Stimulated activated CD8-positive, alpha-beta memory T cell treated with anti-CD3 and anti-CD28 coated beads, Interleukin-2, amount 100 ng/mL, for 48 hours (primary cell): ENCODE measurements at places on chromosomes 5 and 9.
A peak's percentile ranks its signal among the peaks of the same experiment; 100 is the strongest.

DNA sequence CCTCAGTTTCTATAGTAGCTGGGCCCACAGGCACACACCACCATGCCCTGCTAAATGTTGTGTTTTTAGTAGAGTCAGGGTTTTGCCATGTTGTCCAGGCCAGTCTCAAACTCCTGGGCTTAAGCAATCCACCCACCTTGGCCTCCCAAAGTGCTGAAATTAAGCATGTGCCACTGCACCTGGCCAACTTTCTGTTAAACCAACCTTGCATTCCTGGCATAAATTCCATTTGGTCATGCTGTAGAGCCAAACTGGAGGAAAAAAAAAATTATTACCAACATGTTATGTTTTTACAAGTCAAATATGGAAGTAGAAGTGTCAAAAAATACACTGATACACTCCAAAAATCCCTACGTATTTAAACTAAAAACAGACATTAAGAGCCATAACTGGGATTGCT lies 54.1 kb downstream of the ERMP1 start:
- DNase-seq = no peak

DNA sequence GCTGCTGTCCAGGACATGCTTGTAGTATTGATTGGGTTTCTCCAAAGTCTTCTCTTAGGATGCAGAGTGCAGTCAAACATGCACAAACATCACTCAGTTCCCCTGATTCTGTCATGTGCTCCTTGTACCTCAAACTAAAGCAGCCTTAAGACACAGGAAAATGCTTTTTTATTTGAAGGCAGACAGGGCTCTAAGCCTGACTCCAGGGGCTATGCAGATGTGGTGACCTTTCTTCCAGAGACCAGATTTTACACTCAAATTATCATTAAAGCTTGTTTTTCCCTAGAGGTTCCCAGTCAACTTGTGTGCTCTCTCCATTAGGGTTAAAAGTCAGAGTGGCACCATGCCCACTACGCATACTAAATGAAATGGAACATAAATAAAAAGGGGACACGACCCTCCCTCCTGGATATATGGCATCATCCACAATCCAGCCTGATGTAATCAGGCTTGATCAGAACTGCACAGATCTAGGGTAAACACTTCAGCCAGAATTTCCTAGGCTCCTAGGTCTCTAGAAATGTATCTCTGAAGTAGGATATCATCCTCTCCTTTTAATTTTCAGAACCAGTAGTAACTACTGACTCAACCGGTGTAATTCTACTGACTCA lies 771.1 kb downstream of the NR2F1-AS1 start:
- DNase-seq = no peak

DNA sequence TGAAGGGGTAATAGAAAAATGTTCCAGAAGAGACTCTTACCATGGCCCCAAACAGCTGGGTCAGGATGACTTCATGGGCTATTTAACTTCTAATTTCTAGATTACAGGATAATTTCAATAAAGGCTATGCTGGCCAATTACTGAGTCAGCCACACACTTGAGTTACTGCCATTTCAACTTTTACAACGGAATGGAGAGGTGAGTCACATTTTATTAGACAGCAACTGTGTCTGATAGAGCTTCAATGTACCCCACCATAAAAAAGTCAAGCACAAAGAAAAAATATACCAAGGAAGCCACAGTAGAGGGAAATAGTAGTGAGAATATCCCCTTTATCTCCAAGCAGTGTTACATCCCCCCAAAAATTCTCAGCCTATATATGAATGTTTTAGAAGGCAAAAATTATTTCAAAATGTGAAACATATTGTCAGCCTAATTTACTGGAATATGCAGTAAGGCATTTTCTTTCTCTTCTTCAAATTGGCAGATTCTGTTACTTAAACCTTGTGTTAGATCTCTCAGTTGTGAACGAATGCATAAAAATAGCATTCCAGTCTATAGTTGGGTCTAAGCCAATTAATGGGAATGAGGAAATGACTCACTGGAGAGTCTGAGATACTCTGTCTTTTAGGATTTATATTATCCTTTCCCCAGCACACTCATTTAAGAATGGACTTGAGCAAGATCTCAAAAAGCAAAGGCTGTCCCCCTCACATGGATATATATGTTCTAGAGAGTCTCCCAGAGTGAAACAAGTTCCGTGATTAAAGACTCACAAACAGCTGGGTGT lies 47.1 kb upstream of the RAI14 start:
- no peak for DNase-seq

- DNase-seq = peak; percentile 33
Measured at GRCh38 chr5:141848744-141849414, 29.3 kb downstream of the PCDH1 start.

GRCh38 chr5:142655339-142656267 lies 30.3 kb downstream of the FGF1 start:
- DNase-seq = peak; percentile 68

- DNase-seq = no peak
Measured at GRCh38 chr5:181133610-181134231, 2.8 kb upstream of the OR2V1 start.

DNA sequence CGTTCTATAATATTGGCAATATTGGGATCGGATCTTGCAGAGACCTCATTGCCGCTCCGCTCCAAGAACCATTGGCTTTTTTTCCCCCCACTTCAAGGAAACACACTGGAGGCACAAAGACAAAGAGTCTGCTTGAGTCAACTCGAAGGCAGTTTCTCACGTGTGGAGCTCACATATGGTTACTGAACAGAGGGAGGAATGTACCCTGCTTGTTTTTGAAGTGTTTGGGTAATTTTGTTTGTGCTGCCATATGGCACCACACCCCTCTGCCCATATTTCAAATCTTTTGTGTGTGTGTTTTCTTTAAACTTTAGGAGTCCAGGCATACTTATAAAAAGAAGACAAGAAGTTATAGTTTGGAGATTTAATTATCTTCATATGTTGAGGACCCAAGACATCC lies 595.9 kb downstream of the DTWD2 start:
- DNase-seq = no peak

GRCh38 chr5:108935611-108936010 lies 187.9 kb downstream of the FER start:
- DNase-seq = no peak

DNA sequence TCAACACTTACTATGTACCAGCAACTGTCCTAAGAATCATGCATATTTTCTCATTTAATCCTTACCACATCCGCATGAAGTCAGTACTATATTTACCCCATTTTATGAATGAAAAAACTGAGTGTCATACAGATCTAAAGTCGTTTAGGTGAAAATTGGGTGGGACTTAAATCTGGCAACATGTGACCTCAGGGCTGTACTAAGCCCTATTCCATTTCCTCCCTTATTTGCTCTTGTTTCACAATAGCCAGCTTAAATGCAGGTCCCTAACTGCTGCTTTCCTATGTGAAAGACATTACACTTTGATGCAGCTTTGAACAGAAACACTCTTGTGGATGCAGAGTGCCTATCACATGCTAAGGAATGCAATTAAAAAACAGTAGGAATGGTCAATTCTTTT lies 2.5 kb upstream of the RAB14 start:
- DNase-seq = no peak

DNA sequence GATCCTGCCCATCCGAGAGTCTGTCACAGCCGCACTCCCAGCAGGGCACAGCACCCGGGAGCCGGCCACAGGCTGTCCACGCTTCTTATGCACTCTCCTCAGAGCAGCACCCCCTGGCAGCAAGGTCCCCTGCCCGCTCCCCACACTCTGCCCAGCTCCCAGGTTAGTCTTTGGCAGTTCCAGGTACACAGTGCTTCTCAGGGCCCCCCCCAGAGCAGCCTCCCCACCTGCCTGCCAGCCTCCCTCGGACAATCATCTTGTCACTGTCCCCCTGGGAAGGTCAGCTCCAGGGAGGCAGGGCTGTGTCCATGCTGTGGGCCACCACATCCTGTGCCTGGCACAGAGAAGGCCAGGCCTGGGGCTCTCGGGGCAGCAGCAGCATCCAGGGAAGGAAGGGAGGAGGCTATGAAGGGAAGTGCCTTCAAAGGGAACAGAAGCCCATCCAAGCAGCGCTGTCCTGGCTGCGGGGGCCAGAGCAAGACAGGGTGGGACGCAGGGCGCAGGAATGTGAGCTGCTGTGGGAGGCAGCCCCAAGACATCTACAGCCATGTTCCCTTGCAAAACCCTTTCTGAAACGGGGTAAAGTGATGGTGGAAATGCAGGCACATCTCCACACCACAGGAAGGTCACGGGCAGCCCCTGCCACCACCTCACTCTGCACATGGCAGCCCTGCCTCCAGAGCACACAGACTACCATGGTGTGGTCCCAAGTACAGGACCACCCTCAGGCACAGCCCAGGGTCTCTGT lies 68.6 kb upstream of the ADAMTS2 start:
- DNase-seq = no peak
